ENCODE measurements at places on chromosomes 1 and 21.

GRCh38 chr21:45833414-45833813, 148.2 kb upstream of the COL6A1 start:
- no peak for DNase-seq

DNA sequence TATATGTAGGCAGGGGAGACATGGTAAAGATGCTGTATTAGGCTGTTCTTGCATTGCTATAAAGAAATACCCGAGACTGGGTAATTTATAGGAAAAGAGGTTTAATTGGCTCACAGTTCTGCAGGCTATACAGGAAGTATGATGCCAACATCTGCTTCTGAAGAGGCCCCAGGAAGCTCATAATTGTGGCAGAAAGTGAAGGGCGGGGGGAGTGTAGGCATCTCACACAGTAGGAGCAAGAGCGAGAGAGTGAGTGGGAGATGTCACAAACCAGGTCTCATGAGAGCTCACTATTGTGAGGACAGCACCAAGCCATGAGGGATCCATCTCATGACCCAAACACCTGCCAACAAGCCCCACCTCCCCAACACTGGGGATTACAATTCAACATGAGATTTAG, 21.1 kb downstream of the MAN1A2 start:
- no peak for DNase-seq

- DNase-seq = no peak
Measured at GRCh38 chr1:100039591-100039990, 69.8 kb downstream of the SLC35A3 start.

- DNase-seq = no peak
Measured at GRCh38 chr1:175871647-175872046, 128.3 kb upstream of the TNR start.

GRCh38 chr1:26583646-26584485, 54.3 kb downstream of the RPS6KA1 start:
- DNase-seq = no peak

DNA sequence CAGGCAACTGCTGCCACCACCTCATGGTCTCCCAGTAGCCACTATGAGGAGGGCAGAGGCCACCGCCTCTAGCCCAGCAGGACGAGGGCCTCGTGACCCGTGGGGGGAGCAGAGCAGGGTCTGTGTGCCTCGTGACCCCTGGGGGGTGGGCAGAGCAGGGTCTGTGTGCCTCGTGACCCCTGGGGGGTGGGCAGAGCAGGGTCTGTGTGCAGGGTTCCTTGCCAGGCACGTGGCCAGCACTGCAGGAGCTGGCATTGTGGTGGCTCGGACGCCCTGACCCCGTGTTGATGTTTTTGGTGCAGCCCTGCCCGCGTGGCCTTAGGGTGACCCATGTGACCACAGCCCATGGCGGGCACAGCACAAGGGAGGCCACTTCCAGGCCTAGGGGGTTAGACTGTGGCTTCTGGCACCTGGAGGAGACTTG, 52.8 kb downstream of the SLX9 start:
- no peak for DNase-seq

GRCh38 chr1:240808381-240808780, 196.4 kb upstream of the GREM2 start:
- DNase-seq = no peak

DNA sequence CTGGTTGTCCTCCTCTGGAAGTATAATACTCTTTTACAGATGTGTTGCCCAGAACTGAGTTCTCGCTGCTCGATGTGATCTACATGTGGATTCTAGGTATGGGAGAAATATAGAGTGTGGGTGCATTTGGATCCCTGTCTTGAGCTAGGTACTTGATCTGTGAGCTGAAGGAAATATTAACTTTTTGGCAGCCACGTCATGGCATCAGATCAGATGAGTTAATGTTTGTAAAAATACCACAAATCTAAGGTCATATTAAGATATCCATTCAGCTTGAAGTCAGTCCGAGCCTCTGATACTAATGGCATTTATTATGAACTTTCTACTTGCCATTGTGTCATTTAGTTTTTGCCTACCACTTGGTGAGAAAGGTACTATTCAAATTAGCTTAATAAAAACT, 24.6 kb downstream of the MAPKAPK2 start:
- DNase-seq = no peak

GRCh38 chr1:219669556-219669955, 56.7 kb upstream of the ZC3H11B start:
- no peak for DNase-seq

GRCh38 chr1:154351363-154352068, 26.2 kb downstream of the ATP8B2 start:
- no peak for DNase-seq

- DNase-seq = no peak
Measured at GRCh38 chr1:111195002-111195684, 5.3 kb downstream of the DENND2D start.

GRCh38 chr1:29383746-29384371, 147.5 kb downstream of the PTPRU start:
- no peak for DNase-seq

- no peak for DNase-seq
Measured at GRCh38 chr21:35953597-35953996, 106.7 kb downstream of the SETD4 start.
